ENCODE measurements at places on chromosomes 3 and 15.

DNA sequence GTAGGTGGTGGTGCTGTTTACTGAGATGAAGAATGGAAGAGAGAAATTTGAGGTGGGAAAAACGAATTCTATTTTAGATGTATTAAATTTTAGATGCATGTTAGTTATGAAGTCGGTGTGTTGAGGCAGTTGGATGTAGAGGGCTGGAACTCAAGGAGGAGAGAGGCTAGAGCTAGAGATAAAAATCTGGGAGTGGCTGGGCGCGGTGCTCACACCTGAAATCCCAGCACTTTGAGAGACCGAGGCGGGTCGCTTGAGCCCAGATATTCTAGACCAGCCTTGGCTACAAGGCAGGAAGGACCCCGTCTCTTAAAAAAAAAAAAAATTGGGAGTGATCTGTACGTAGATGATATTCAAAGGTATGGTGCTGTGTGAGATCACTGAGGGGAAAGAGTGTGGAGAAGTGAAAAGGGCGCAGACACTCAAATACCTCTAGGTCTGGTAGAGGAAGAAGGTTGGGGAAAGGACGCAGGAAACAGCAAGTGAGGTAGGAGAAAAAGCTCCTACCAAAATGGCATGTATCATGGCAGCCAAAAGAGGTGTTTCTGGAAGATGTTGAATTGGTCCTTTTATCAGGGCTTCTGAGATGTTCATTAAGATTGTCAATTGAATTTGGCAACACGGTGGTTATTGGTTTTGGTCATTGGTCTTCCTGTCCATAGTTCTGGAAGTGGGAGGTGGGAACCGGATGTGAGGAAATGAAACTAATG, 1.8 kb downstream of the YEATS2 start:
- DNase-seq = peak; percentile 63

GRCh38 chr3:48435774-48436476, 4.0 kb downstream of the CCDC51 start:
- DNase-seq = peak; percentile 93

DNA sequence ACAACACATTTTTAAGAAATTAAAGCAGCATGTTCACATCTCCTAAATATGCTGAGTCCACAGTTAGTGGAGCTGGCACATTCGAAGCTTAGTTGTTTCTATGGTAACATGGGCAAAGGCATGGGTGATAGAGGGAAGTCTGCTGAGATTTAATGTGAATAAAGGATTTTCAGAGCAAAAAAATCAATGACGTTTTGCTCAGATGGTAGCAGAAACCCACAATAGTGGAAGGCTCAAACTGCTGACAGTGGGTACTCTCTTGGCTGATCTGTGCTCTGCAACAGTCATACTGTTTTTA, 795.1 kb upstream of the ARPP21 start:
- DNase-seq = peak; percentile 61

DNA sequence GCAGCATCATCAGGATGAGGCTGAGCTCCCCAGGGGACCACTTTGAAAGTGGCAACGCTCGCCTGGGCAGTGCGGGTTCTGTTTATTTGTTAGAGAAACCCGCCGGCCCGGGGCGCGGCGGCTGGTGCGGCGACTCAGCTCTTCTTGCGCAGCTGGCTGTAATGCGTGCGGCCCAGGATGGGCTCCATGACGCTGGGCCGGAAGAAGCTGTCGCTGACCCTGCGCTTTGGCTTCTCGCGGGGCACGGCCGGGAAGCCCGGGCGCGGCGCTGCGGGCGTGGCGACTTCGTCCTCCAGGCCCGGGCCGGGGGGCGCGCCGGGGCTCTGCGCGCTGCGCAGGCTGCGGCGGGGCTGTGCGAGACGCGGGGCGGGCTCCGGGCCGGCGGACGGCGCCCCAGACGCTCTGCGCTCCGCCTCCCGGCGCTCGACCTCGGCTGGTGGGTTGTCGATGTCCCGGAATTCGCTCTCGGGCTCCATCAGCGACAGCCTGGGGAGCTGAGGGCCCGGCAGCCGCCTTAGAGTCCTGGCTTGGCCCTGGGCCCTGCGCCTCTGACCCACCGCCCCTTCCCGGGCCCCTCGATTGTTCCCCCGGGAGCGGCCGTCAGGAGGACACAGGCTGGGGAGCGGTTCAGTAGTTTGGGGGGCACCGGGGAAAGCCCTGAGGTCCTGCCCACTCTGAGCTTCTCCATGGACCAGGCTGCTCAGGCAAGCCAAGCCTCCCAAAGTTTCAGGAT, 10.3 kb upstream of the KIF7 start:
- DNase-seq = no peak

GRCh38 chr3:190491533-190492054, 22.3 kb upstream of the IL1RAP start:
- DNase-seq = no peak

Measured in G401 (cell line).